AG09319 (cell line): ENCODE measurements at places on chromosomes 7 and 10.

DNA sequence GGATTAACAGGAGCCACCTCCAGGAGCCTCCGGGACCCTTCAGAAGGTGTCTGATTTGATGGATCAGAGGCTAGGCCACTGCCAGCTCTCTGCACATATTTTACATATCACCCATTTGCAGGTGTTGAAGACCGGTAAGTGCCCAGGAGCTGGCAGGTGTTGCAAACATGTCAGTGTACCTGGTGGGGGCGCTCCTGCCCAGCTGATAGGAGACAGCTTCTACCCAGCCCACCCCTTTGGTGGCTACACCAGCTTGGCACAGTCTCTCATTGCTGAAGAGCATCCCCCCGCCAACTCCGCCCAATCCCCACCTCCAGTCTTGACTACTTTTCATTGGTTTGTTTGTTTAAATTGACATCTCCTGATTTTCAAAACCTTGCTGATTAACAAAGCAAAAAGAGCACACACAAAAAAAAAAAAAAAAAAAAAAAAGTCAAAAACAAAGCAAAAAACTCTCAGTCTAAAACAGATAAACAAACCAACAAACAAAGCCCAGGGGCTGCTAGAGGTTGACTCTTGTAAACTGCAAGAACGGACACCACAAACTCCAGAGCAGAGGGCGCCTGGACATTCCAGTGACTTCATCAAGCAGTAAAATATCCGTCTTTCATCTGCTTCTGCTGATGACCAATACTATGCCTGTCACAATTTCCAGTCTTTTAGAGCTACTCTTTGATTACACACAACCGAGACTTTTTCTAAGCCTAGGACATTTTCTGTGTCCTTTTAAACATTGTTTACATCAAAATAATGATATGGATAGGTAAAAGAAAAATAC, 275.3 kb downstream of the NRG3 start:
- DNase-seq = no peak

DNA sequence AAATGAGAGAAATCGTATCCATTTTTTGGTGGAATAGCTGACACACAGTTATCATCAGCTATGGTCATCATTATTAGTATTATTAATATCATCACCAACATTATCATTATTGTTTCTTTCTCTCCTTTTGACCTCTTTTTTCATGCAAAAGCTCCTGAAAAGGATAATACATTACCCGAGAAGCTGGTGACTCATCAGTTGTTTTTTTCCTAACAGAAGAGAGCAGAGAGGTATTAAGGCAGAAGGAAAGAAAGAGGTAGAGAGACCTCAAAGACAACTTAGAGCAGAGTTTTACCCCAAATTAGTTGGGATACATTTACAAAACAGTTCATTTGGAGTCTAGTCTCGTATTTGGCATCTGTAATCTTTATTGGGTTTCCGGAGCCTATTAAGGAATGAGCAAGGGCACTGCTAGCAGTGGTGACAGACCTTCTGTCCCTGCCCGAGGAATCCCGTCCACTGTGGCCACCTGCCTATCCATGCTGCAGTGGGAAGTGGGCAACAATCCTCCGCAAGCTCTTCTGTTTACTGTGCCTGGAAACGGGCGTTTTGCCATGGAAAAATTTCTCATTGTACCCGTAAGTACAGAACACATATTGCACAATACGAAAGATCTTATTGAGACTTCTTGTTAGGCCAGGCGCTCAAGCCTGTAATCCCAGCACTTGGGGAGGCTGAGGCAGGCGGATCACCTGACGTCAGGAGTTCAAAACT, 170.0 kb upstream of the MKLN1 start:
- DNase-seq = no peak

GRCh38 chr7:142231716-142232115, 26.1 kb downstream of the PRSS58 start:
- DNase-seq = no peak

DNA sequence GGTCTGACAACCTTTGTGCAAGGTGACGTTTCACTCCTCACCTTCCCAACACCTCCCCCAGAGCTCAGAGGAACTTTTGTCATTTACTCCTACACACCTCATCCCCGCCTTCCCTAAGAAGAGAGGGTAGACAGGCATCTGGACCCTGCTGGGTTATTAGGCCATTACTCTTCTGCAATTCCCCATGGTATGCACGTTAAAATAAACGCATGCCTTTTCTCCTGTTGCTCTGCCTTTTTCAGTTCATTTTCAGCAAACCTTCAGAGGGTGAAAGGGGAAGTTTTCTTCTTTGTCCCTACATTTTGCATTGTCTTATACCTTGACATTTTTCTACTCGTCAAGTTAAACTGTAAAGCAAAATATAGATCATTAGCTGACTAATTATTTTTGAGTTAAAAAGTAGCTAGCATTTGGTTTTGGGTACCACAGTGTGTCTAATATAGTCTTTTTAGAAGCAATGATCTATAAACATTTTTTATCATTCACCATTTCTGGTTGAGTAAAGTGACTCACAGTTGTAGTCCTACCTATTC, 10.5 kb upstream of the EDRF1 start:
- no peak for DNase-seq

DNA sequence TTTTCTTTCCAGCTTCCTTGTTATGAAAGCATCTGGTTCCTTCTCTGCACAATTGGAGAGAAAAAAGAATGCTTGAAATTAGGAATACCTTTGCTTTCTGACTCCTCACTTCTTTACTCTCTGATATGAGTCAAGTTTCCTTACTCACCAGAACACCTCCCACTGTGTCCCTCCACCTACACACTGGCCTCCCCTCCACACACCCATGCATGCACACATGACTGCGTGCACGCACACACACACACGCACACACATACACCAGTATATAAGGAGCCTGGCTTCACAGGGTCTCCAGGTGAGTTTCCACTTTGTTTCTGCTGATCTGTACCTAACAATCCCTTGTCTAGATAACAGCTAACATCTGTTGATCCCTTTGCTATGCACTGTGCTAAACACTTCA, 11.4 kb upstream of the PTER start:
- no peak for DNase-seq

DNA sequence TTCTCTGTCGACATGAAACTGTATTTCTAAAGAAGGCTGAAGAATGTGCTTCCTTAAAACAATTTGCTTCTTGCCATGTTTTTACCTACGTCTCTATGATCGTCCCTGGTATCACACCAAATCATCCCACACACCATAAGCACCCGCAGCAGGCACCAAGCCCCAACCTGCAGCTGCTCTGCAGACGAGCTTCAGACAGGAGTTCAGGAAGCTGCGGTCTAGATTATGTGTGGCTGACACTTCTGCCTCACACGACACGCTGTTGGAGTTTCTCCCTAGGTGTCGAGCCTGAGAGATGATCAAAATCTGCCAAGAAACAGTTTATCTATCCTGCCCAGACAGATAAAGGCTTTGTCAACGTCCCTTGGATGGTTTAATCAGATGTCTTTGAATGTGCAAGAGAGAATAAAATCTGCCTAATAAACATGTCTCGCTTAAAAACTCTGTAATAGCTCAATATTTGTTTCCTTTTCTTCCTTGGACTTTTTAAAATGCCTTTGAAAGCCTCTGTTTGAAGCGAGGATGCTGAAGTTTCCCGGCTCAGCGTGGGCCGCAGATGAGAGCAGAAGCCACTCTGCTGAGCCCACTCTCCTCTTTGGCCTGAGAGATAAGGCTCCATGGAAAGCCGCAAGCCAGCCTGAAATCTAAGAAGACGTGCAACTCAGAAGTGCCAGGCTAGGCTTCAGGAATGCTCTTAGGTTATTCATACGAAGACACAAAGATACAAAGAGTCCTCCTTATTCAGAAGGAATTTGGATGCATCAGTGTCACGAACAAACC, 158.3 kb upstream of the PFKP start:
- no peak for DNase-seq

GRCh38 chr7:106099539-106099938, 12.6 kb downstream of the SYPL1 start:
- no peak for DNase-seq

- no peak for DNase-seq
Observed at GRCh38 chr7:132991615-132992587, 90.0 kb downstream of the CHCHD3 start.

DNA sequence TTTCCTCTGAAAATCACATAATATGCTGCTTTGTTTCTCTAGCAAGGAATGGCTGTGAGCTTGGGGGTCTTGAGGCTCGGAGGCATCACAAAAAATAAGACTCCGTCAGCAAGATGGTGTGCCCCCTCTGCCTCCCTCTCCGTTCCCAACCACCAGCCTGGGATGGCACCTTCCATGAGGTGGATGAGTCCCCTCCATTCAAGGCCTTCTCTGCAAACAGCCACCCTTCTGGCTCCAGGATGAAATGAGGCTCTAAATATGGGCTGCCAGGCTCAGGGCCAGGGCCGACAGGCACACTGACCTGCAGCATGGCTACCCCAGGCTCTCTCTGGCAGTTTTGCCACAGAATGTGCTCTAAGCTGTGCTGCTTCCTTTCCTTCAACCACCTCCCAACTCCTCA, 521.5 kb downstream of the PTPRN2 start:
- DNase-seq = no peak

DNA sequence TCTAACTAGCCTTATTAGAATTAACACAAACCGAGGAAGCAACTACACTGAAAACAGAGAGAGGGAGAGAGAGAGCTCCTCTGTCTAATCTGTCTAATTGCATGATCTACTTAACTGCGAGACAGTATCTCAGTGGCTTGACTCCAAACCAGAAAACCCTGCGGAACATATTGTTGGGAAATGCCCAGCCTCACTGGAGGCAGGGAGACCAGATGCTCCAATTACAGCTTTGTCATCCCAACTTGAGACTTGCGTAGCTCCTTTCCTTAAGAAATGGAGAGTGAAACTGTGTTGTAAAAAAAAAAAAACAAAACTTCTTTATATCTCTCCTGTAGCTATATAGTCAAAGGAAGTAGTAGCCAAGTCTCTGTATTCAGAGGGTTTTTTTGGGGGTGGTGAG, 52.0 kb upstream of the ZNRF2 start:
- no peak for DNase-seq

DNA sequence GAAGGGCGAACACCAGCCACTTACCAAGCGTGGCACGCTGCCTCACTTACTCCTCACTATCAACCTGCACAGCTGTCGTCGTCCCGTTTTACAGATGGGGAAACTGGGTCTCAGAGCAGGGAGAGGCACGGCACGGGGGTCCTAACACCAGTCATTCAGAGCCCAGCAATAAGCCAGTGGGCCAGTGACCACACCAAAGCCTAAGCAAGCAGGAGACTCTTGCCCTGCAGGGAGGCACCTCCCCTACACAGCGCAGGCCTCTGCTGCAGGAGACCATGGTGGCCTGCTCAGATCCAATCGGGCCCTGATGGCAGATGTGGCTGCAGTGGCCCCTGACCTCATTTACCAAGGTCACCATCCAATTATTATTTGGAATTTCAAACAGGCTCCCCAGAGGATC, 4.8 kb downstream of the SLIT1 start:
- no peak for DNase-seq
